NCI-H526 treated with DMSO at 0.1 percent for 48 hours (cell line): ENCODE measurements at places on chromosomes 2 and 18.
A peak's percentile ranks its signal among the peaks of the same experiment; 100 is the strongest.

DNA sequence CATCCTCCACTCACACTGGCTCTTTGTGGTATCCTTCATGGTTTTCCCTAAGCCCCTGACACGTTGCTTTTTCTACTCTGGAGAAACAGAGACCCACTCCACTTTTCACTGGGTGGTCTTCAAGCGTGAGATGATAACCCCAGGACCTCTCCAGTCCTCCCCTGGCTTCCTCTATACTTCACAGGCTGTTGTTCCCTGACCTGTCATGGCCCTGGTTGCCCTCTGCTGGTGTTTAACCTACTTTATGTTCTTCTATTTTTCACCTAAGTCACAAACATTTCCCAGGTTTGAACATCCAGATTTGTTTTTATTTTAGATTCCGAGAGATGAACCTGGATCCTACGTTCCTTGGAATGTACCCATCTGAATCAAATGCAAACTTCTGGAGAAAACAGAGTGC is 84.5 kb downstream of the AOX1 start:
- DNase-seq = no peak

DNA sequence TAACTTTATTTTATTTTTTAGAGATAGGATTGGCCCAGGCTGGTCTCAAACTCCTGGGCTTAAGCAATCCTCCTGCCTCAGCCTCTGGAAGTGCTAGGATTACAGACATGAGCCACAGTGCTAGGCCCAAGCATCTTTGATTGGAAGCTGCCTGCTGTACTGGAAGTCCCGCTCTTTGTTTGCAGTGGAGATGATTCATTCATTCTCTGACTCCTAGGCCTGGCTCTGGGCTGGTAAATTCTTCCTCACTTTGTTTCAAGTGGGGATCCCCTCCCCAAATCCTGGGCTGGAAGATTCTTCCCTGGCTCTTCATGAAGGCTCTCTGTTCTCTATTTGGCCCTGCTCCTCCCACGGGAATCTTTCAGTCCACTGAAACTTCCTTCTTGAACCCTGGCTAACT is 81.9 kb downstream of the NEURL3 start:
- DNase-seq = no peak

DNA sequence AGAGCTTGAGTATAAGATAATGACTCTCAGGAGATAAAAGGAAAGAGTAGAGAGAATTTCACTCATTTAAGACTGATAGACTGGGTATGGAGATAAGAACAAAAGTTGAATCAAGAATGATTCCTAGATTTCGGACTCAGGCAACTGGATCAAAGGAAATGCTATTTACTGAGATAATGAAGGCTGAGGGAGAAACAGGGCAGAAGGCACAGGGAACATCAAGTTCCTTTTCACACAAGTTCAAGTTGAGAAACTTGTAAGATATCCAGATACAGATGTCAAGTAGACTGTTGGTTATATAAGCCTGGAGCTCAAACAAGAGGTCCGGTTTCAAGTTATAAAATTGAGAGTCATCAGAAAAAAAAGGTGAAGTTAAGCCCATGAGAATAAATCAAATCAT is 360.8 kb downstream of the TNS1 start:
- no peak for DNase-seq

GRCh38 chr2:206480161-206480560 is 36.8 kb downstream of the ADAM23 start:
- DNase-seq = no peak

DNA sequence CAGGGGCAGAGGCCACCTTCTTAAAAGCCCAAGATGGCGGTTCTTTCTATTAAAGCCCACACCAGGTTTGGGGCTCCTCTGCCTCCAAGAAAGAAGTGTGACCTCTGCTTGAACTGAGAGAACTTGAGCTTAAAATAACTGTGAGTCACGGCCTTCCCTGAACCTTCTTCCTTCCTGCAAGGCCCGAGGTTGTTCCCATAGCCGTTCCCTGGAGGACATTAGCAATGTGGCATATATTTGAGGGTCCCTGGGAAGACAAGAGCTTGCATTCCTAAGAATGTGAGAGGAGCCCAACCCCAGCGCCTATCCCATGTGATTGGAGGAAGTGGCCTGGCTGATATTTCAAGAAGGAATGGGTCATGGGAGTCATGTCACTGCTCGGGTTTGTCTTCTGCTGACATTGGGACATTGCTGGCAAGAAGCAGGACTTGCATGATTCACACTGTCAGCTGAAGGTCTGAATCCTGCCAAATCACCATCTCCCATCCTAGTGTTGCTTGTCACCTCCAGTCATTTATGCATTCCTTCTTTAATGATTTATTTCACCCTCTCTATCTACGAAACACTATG is 168.1 kb downstream of the TRIB2 start:
- no peak for DNase-seq

DNA sequence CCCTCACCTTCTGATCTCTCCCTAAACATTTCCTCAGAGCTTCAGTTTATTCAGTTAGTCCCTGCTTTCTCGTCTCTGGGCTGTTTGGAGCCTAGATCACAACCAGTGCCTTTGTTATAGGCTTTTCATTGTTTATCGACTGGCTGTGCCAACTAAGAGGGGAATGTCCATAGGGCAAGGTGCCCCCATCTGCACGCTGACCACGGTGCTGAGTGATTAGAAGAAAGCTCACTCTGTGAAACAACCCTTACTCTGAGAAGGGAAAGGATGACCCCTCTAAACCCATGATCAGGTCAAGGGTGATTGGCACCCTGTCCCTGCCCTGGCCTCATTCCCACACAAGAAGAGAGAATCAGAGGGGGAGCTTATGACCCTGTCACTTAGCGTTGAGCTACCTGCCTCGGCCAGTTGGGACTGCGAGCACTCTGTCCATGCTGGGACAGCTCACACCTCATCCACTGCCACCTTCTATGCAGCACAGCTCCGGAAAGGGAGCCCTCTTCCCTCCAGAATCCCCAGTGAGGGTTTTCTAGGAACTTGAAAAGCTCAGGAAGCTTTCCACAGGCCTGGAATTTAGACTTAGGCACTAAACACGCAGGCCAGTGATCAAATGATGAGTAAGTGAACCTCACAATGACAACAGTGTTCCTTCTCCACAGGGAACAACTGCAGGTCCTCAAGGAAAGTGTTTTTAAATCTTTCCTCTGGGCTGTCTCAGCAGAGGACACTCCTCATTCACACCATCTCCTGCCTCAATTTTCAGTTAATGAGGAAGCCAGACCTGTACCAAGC is 2.3 kb upstream of the ACTG2 start:
- DNase-seq = no peak

GRCh38 chr2:86396291-86396785 is 44.8 kb upstream of the KDM3A start:
- peak; percentile 70 for DNase-seq

GRCh38 chr2:86410581-86410980 is 30.6 kb upstream of the KDM3A start:
- no peak for DNase-seq
